ENCODE measurements at places on chromosomes 7 and 10.

DNA sequence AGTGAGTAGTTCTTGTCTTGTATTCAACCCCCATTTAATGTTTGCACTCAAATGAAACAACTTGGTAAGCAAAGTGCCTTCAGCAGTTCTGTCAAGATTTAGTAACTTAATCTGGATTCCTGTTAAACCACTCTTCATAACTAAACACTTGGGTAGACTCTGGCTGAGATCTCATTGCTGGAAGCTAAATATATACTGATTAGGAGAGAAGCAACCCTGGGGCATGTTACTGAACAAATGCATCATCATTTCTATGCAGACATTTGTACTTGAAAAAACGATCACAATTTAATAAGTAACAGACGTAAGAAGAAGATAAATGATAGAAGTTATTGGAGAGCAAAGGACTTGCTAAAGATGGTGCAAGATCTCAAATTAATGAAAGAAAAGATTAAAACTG is 308.4 kb upstream of the POM121L12 start:
- no peak for DNase-seq

DNA sequence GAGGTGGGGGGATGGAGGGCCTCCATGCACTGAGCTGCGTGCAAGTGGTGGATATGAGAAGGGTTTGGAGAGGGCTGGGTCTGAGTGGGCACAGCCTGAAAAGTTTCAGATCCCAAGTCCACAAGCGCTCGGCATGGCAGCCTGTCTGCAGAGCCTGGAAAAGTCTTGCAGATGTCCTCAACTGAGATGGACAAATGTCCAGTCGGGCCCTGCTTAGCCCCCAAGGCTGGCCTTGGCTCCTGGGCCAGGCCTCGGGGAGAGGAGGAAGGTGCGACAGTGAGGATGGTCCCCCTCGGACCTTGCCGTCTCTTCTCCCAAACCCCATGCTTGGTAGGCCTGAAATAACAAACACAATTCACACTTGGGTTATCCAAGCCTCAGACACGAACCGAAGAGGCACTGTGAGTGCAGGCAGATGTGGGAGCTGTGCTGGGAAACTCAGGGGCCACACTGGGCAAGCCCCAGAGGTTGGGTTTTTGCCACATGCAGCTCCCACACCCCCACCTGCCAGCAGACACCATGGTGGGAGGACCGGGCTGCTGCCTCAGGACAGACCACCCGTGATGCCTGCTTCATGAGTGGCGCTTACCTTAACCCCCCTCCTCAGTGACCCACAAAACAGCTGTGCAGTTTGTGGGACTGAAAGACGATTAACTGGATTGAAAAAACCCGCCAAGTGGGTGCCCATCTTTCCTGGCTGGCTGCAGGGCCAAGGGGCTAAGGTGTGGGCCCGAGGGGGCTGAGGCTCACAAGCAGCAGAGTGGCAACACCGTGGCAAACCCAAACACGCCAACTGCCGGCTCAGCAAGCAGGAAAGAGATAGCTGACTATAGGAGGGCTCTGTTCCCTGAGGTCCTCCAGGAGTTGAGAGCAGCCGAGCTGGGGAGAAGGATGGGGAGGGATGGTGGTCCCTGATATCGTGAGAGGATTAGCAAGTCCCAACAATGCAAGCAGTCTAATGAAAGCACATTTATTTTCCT is 156.8 kb downstream of the RNF216 start:
- DNase-seq: no peak

DNA sequence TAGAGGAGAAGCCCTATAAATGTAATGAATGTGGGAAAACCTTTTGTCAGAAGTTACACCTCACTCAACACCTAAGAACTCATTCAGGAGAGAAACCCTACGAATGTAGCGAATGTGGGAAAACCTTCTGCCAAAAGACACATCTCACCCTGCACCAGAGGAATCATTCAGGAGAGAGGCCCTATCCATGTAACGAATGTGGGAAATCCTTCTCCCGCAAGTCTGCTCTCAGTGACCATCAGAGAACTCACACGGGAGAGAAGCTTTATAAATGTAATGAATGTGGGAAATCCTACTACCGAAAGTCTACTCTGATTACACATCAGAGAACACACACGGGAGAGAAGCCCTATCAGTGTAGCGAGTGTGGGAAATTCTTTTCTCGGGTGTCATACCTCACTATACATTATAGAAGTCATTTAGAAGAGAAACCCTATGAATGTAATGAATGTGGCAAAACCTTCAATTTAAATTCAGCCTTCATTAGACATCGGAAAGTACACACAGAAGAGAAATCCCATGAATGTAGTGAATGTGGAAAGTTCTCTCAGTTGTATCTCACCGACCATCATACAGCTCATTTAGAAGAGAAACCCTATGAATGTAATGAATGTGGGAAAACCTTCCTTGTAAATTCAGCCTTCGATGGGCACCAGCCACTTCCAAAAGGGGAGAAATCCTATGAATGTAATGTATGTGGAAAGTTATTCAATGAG is 18.9 kb downstream of the RBAK start:
- DNase-seq: no peak

GRCh38 chr10:34698979-34699378 is 116.1 kb downstream of the PARD3 start:
- DNase-seq: no peak

- no peak for DNase-seq
Observed at GRCh38 chr7:20238754-20239324, 21.7 kb upstream of the MACC1 start.

DNA sequence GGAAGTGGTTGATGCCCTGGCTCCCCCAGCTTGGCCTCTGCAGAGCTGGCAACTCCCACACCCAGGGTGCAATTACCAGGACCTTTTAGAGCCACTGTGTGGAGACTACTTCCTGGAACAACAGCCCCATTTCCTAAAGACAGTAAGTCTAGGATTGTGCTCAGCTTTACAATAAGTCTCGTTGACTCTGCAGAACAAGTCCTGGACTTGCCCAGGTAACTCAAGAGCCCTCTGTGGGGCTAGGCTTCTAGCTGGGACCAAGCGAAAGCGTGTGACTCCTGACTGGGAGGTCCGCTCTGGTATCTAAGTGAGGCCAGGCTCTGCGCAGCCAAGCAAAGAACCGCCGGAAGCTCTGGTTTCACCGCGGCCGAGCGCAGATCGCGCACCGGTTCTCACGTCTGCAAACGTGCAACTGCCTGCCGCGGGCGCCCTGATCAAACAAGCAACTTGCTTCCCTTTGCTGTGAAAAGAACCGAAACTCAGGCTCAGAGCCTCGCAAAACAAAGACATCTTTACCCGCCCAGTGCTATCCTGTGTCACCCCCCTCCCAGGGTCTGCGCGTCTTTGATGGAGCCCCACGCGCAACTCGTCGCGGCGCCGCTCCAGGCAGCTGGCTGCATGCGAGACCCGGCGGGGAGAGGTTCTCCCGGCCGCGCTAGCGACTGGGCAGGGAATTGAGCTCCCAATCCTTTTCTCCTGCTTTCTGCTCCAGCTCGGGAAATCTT is 4.4 kb upstream of the PDLIM1 start:
- DNase-seq: no peak

DNA sequence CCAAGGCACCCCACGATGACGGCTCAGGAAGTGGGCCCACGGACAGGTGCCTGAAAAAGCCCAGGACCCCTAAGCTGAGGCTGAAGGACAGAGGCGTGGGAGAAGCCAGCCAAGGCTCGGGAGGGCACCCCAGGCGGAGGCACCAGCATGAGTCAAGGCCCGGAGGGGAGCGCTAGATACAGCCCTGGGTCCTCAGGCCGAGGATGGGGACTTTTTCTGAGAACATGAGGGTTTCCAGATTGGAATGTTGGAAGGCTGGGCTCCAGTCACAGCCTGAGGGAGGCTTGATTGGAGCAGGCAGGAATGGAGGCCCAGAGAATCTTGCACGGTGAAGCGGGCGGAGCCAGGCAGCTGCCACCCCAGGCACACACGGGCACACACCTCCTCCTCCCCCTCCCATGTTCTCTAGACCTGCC is 19.0 kb upstream of the ELFN1 start:
- no peak for DNase-seq

GRCh38 chr7:23212841-23213240 is 31.0 kb downstream of the NUP42 start:
- DNase-seq: no peak

DNA sequence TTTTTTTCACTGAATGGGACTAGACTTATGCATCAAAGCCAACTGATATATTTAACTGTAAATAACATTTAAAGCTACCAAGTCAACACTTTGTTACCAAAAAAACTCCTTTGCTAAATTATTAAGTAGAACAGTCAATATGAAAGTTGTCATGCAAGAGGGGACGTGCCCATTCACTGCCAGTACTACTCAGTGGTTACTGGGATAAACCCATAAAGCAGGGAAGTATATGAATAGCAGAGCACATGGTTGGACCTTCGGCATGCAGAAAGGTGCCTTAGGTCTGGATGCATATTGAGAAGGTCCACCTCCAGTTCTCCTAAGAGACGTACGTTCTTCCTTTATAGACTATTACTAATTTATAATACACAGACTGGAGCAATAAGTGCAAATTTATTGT is 120.1 kb downstream of the SVOPL start:
- no peak for DNase-seq

DNA sequence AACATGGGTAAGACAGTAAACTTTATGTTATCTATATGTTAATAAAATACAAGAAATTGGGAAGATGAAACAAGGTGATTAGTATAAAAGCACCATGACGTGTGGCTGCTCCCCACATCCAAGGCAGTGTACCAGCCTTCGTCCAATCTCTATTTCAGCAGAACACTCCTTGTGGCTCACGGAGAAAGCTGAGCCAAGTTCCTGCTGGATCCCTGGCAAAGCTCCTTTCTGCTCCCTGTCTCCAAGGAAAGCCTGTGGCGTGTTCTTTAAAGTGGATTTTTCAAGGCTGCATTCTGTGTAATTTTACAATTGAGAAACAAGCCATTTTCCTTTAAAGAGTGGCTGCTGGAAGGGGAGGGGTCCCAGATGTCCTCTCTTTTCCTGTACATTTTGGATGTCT is 467.3 kb downstream of the PTPRN2 start:
- DNase-seq: peak; percentile 75

DNA sequence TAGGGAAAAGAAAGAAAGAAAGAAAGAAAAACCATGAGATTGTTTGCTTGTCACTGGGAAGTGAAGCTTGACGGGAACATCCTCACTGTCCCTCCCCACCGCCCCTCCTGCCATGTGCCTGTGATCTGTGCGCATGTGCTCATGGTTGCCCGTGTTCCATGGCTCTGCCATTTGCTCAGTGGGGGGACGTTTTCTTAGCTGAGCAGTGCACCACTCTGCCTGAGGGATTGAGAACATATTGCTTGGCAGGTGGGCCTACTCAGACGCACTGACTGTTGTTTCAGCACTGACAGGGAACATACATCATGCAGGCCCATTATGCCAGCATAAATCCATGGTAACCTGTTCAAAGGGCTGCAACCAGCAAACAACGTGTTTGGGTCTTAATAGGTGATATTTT is 747.9 kb upstream of the GALNT17 start:
- DNase-seq: no peak

DNA sequence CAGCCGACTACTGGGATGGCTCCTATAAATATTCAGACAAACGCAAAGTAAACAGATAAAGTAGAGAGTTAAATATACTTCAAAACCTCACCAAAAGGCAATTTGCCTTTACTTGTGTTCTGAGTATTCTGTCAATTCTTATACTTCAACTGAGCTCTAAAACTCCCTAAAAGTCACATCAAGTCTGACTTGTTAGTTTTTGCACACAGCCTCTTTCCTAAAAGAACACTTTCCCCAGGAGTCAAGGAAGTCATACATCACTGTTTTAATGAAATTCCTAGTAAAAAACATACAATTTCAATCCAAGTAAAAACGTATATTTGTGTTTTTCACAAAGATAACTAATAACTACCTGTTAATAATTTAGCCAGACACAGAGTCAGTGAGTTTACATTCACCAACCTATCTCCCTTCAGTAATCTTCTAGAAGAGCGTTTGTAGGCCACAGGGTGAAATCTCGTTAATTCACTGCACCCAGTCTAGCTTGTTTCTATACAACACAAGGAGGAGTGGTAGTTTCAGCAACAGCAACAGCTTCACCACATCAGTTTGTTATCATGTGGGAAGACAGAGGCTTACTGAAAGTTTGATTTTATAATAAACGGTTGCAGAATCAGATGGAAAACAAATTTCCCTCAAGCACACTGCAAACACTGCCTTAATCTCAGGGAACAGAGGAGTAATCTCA is 2.7 kb downstream of the COBL start:
- peak; percentile 51 for DNase-seq

DNA sequence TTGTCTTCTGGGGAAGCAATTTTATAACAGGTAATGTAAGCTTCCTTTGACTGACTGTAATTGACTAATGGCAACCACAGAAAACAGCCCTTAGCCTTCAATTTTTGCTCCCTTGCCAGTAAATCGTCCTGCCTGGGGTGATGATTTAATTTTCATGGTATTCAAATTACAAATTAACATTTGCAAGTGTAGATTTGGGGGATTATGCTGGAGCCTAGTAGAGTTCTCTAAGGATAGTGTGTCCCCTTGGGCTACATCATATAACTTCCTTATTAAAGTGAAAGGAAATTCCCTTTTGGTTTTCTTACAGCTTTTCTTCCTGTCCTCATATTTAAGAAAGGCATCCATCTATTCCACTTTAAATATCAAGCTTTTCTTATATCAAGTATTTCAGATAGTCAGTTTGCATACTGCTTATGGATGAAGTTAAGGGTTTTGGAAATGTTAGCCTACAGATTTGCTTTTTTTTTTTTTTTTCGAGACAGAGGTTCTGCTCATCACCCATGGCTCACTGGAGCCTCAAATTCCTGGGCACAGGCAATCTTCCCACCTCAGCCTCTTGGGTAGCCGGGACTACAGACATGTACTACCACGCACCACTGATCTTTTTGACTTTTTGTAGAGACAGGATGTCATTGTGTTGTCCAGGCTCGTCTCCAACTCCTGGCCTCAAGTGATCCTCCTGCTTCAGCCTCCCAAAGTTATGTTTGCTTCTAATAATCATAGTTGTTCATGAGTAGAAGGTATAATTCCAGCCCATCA is 35.9 kb upstream of the HDAC9 start:
- no peak for DNase-seq

- no peak for DNase-seq
Observed at GRCh38 chr10:28564905-28565304, 32.0 kb downstream of the WAC start.

GRCh38 chr7:132536654-132537395 is 39.4 kb downstream of the PLXNA4 start:
- no peak for DNase-seq

DNA sequence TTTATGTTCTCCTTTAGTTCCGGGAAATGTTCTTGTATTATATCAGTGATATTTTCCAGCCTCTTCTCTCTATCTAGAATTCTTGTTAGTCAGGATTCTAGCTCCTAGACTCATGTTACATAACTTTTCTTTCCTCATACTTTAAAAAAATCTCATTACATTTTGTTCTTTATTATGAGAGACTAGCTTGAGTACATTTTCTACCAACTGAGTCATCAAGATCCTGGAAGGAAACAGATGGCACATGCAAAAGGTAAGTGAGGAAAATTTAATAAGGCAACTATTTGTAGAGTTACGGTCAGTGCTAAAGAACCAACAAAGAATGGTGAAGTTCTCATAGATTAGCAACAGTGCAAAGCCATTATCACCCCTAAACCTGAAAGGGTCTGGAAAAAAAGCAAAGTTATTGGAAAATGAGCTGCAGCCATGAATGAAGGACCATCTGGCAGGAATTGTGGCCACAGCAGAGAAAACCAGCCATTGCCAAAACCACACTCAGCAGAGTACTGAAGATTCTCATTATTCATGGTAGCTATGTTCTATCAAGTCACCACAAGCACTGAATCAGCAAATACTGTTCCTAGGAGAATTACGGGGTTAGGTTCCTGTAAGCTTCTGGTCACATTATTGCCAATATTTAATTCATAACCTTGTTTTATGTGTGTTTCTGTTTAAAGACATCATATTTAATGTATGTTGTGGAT is 98.3 kb upstream of the C7orf33 start:
- DNase-seq: no peak

Measured in G401 (cell line).